ENCODE measurements at places on chromosomes 3 and 15. TPM values are rescaled to one million over a fixed set of nuclear protein-coding genes. Genes with fewer than 3 reads are reported as not detected.

GPR62 gene
- 0.50 TPM for total RNA-seq

RETNLB gene
- not detected for total RNA-seq

SH2D7 gene
- 2.2 TPM for total RNA-seq

RTP3 gene
- total RNA-seq = 1.1 TPM

GMPS gene
- 90.2 TPM for total RNA-seq

MME gene
- total RNA-seq = 6.3 TPM

FAM81A gene
- 5.1 TPM for total RNA-seq

LMAN1L gene
- 4.3 TPM for total RNA-seq

BCL2A1 gene
- not detected for total RNA-seq

LRRIQ4 gene
- 1.3 TPM for total RNA-seq

GOLGA6B gene
- 7.4 TPM for total RNA-seq

ALDH1A2 gene
- total RNA-seq = 71.2 TPM

SYNPR gene
- total RNA-seq = not detected

All from testis (tissue), 5 donors.